ENCODE measurements at places on chromosomes 7 and 10.
A peak's percentile ranks its signal among the peaks of the same experiment; 100 is the strongest.

GRCh38 chr10:5078547-5079180 is 15.6 kb upstream of the AKR1C3 start:
- DNase-seq, result no peak

DNA sequence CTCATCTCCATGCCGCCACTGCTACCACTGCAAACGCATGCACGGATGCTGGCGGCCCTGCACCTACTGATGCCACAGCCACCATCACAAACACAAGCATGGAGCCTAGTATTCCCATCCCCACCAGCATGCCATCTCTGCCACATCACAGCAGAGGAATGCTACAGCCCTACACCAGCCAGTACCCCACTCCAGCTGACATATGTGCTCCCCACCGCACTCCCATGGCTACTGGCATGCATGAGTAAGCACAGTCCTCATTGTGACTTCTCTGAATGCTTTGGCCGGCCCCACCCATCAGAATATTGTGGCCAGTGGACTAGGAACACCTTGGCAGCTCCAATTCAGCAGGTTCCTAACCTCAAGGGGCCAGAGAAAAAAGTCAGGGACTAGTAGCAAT is 705.5 kb downstream of the POM121L12 start:
- no peak for DNase-seq

DNA sequence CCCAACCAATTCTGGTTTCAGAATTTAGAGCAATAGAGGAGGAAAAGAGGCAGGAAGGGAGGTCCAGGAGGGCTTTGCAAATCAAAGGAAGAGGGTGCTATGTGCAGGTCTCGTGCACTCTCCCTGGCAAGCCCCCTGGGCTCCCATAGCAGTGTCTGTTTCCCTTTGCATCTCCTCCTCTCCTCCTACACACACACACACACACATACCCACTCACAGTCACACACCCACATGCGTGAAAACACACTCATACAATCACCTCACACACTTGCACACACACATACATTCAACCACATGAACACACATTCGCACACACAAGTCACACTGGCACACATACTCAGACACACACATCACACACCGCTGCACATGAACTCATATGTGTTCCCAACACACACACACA is 105.3 kb downstream of the OAT start:
- no peak for DNase-seq

GRCh38 chr10:67110286-67110685 is 184.4 kb downstream of the LRRTM3 start:
- no peak for DNase-seq

GRCh38 chr10:34049469-34049868 is 715.0 kb upstream of the NRP1 start:
- no peak for DNase-seq

DNA sequence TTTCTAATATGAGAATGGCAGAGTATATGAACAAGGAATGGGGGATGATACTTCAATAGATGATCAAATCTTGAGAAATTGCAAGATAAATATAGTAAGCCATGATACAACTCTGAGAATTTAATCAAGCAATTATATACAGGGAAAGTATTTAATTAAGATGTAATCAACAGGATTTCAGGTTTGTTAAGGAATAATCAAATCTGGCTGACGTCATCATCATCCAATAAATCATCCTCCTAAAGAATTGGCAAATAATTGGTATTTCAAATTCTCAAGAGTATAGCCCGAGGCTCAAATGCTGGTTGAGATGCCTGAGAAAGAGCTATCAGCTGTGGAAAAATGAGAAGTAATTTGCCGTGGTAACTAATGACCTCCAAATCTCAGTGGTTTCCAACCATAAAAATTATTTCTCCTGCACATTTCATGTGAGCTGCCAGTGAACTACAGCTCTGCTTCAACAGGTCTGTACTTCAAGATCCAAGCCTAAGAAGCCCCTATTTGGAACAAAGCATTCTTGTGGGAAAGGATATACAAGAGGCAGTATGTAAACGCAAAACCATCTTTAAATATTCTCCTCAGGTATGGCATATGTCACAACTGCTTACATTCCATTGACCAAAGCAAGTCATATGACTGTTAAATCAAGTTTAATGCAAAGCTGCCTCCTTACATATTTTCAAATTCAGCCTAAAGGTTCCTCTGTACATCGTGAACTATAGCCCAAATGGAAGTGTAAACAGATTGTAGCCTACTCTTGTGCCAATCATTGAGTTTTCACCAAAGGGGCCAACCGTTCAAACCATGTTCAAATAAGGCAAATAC is 503.0 kb downstream of the KIF20B start:
- DNase-seq, result no peak

GRCh38 chr10:52491246-52491995 is 177.3 kb downstream of the DKK1 start:
- DNase-seq, result no peak

GRCh38 chr7:34190299-34190698 is 285.0 kb downstream of the BMPER start:
- no peak for DNase-seq

GRCh38 chr10:3056280-3057037 is 10.9 kb upstream of the PFKP start:
- no peak for DNase-seq

- DNase-seq, result no peak
Observed at GRCh38 chr10:49595713-49596492, 14.2 kb upstream of the SLC18A3 start.

- DNase-seq, result no peak
Observed at GRCh38 chr7:29457141-29457561, 106.5 kb upstream of the PRR15 start.

DNA sequence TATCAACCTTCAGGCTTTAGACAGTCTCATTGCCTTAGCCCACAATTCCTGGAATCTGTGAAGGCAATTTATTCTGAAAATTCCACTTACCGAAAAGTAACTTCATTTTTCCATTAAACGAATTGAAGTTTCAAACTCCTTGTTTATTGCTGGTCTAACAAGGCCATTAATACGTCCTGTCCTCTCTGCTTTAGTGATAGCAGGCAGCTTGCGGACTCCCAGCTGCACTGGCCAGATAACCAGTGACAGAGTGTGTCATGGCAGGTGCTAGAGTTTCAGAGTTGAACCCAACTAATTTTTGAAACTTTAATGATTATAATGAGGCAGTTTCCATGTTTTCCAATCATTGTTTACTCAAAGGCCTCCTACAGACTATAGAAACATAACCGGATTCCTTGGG is 31.1 kb downstream of the LOXL4 start:
- no peak for DNase-seq

DNA sequence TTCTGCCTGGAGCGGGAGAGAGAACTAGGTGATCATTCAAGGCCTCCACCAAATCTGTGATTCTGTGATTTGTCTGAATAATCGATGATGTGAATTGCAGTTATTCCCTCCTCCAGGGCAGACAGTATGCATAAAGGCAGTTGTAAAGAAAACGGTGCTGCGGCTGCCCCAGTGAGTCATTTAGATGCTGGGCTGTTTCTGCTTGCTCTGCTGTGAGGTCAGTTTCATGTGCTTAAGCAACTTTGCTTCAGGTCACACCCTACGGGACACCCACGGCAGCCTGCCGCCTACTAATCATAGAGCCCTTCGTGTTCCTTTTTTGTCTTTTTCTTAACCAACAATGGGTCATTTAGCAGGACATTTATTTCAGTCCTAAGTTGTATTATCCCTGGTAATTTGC is 158.1 kb upstream of the PITRM1 start:
- no peak for DNase-seq

GRCh38 chr10:118028619-118029018 is 18.1 kb downstream of the RAB11FIP2 start:
- no peak for DNase-seq

DNA sequence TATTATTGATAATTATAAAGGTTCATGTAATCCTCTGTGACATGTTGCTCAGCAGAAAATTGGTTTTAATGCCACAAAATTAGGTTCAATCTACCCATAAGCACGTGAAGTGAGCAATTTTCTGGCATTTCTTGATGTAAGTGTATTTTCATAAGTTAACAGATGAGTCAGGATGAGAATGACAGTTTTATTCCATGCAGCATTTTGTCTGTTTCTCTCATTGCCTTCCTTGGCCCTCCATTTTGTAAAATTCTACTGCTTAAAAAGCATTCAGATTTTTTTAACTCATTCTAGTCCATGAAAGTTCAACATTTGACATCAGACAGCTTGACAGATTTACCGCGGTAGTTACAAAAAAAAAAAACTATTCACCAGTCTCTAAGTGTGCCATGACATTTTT is 4.0 kb upstream of the GFRA1 start:
- DNase-seq, result no peak

DNA sequence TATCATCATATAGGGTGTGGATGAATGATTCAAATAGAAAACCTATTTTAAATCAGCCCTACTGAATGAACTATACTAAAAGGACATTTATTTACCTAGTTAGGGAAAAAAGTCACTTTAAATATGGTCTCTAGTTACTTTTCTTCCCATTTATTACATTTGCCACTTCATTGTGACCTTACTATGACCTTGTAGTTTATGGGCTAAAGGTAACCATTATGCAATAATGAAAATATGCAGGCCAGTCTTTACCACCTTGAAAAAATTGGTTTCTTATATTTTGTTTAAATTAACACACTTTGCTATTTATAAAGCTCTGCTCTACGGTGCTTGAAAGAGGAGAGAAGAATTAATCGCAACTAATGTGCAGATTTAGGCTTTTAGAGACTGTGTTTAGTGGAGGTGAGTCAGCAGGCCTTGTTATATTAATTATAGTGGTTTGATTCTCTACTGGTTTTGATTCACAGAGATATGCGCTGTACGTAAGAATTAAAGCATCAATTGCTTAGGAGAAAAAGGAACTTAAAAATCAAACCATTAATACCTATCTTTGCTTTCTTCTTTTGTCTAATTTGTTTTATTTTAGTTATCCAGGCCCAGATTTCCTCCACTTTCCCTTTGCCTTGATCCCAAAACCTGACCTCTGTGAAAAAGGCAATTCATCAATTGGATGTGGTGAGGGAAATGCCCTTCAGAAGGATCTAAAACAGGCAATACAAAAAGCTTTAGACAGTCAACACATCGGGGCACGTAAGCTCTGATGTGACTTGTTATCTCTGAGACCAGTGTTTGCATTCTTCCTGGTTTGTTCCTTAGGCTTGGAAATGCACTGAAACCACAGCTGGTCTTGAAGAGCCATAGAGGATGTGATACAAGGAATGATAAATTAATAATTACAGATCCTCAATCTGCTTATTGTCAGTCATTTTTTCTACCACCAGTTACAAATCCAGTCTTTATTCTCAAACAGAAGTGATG is 141.2 kb upstream of the HDAC9 start:
- no peak for DNase-seq

DNA sequence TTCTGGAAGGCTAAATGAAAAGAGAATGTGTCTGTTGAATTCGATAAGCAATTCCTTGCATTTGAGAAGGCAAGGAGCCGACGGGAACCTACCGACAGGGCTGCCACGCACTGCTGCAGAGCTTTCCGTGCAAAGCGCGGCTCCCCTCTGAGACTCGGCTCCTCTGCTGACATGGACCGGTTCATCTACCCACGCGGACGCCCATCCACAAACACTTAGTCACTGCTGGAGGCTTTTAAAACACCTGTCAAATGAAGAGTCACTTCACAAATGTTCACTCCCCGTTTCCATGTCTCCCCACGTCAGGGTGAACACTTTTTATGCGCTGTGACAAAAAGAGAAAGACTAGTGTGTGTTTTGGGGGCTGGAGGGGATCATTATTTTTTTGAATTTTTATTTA is 32.0 kb downstream of the AMZ1 start:
- DNase-seq, result no peak

DNA sequence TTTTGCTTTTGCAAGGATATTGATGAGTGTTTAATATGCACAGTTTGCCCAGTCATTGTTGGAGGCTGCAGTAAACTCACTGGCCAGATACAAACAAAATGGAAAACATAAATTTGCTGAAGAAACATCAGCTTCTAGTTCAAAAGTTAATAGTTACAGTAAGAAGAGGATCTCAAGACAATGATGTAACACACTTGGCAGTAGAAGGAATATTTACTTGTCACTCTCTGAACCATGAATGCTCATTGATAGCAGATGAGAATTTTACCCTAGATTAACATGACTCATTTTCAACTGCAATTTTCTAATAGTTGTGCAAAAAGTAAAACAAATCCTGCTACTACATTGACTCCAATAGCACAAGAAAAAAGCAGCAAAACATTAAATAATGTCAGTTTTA is 47.7 kb downstream of the VWC2 start:
- DNase-seq, result no peak

DNA sequence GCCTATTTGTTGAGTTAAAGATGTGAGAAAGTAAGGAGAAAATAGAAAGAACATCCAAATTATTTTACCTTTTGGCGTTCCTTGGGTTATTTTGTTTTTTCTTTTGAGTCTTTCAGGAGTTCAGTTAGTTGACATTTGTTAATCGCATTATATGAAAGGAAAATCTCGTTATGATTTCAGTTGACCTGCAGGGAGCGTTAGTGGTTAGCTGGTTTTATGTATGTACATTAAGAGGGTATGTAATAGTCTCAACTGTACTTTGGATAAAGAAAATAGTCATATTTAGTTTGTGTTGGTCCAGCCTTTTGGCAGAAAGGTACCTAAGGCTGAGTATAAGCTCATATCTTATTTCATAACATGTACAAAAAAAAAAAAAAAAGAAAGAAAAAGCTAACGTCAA is 4.0 kb downstream of the BMPER start:
- no peak for DNase-seq

DNA sequence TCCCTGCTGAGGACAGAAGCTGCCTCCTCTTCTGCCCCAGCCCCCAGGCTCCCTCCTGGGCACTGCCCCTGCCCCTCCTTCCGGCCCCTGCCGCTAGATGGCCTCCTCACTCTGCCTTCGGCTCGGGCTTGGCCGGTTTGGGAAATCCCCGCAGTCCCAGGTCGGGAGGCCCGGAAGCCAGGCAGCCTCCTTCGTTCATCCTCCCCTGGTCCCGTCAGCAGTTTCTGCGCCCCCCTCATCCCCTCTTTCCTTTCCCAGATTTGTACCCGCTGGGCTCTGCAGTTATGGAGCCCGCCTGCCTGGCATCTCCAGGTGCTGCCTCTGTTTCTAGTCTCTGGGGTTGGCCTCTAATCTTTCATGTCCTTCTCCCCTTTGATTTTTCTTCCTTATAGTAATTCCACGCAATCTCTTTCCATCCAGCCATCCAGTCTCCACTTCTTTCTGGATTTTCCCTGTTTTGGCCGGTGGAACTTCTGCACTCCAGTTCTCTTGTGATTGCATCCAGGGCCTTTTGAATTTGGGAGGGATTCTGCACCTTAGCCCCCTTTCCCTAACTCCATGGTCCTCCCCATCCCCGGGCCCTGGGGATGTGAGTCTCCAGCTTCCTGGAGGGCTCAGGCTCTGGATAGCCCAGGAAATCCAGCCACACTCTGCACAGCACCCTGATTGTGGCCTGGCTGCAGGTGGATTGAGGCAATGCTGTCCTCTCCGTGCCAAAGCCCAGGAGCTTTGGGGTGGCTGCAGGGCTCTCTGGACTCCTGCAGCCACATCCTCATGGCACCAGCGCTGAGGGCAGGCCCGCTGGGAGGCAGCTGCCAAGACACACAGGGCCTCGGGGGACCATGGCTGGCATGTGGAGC is 3.3 kb upstream of the SHH start:
- DNase-seq, result peak; percentile 30

DNA sequence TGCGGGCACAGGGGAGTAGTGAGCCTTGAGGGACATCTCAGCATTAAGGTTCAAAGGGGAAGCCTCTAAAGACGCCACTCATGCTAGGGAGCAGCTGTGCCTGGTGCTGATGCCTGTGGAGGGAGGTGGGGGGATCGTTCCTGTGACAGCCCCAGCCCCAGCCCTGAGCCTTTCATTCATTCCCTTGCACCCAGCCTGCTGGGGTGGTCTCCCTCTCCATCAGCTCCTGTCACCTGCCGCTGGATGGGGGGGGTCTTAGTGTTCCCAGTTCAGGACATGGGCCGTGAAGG is 11.6 kb downstream of the ZNF316 start:
- DNase-seq, result no peak

GRCh38 chr7:157907091-157907490 is 570.3 kb downstream of the DNAJB6 start:
- DNase-seq, result no peak

All from CD4-positive, alpha-beta T cell treated with Interleukin-6 at 100 ng/mL for 8 hours (primary cell).